ENCODE measurements at places on chromosomes 12 and 14.

GRCh38 chr14:100688598-100689461, 37.9 kb upstream of the DLK1 start:
- DNase-seq = no peak

- DNase-seq = peak; percentile 78
Measured at GRCh38 chr12:38138225-38139221, 178.1 kb upstream of the ALG10B start.

DNA sequence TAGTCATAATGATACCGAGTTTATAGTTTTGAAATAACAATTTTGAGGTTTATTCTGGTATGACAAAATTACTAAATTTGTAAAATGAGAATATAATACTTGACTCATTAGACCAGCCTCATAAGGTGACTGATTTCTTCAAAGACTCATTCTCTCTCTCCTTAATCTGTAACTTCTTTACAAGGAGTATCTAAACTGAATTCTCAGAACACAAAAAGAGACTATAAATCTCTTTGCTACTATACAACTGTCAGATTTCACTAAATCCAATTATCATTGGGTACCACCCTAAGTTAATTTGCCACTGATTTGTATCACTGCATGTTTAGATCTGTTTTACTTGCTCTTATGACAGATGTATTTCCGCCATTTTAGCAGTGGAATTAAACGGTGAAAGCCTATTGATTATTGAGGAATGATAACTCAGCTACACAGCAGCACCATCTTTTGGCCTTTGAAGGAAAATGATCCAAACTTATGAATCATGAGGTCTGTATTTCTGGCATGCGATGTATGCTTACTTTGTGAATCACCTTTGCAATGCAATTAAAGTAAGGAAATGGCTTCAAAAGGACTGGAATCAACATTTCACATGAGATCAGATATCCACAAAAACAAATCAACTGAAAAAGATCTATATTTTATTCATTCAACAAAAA, 161.2 kb downstream of the RERGL start:
- no peak for DNase-seq

GRCh38 chr12:3019005-3019680, 58.0 kb upstream of the TSPAN9 start:
- no peak for DNase-seq

GRCh38 chr14:21043387-21043973, 1.3 kb downstream of the RNASE7 start:
- no peak for DNase-seq

DNA sequence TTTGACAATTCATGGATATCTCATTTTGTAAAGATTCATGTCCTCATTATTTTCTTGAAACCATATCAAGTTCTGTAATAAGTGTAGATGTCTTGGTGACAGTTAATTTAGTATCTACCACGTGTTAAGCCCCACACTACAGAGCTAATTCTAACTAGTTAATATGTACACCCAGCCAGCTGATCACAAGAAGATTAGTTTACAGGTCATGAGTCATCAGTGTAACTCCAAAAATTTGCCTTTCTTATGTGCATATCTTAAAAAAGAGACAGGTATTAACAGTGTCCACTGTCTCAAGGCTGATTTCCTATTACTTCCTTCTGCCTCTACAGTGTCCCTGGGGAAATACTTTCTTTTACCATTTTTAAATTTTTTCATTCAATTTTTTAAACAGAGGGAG, 13.3 kb upstream of the YBX3 start:
- DNase-seq = no peak

GRCh38 chr12:100857971-100858370, 63.4 kb downstream of the ANO4 start:
- no peak for DNase-seq

GRCh38 chr12:121626853-121627640, 717 bp downstream of the ORAI1 start:
- peak; percentile 85 for DNase-seq

DNA sequence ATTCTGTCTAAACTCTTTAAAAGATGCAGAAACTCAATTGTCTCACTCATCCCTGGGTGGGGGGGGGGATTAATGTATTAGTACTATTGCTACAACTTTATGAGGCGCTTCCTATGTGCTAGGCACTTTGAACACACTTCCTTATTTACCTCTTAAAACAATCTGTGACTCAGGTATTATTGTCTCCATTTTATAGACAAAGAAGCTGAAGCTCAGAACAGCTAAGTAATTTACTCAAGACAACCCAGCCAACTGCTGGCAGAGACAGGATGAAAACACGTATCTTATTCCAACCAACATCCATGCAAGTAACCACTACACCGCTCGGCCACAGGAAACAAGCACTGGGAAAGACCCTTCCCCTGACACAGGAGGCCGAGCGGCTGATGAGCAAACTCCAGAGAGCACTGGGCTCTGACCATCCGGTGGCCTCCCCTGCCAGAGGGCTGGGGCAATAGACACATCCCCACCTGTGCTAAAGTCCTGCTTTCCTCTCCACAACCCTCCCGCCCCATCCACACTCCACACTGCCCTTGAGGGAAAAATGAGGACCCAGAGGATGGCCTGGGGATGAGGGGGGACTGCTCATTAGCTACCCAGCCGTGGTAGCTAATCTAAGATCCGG, 244.2 kb downstream of the DPF3 start:
- no peak for DNase-seq

GRCh38 chr12:3145546-3146310, 68.5 kb downstream of the TSPAN9 start:
- no peak for DNase-seq

- DNase-seq = no peak
Measured at GRCh38 chr12:112430929-112431328, 12.2 kb downstream of the PTPN11 start.

DNA sequence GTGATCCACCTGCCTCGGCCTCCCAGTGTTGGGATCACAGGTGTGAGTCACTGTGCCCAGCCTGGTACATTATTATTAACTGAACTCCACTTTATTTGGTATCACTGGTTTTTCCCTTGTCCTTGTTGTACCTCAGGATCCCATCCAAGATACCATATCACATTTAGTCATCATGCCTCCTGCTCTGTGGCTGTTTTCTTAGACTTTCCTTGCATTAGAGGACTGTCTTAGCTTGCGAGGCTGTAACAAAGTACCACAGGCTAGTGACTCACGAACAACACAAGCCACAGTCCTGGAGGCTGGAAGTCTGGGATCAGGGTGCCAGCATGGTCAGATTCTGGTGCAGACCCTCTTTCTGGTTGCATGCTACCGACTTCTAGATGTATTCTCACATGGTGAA, 12.2 kb downstream of the KLC1 start:
- no peak for DNase-seq

DNA sequence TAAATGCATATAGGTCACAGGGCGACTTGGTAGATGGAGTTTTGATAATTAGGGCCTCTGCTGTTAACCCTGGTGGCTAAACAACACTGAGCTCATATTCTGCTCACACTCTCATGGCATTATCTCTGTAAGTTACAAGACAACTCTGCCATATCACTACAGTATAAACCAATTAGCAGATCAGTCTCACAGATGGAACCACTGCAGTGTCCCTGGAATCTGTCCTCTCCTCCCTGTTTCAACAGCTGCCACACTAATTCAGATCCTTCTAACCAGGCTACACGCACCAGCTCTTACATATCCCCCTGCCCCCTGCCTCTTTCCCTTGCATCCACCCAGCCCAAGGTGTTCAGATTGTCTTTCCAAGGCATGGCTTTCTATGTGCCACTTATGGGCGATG, 161.0 kb upstream of the RMST start:
- DNase-seq = no peak

- no peak for DNase-seq
Measured at GRCh38 chr12:111035578-111036301, 115.4 kb upstream of the MYL2 start.

- no peak for DNase-seq
Measured at GRCh38 chr14:60815371-60815770, 80.8 kb downstream of the MNAT1 start.

GRCh38 chr12:79006306-79006705, 141.7 kb downstream of the SYT1 start:
- no peak for DNase-seq

DNA sequence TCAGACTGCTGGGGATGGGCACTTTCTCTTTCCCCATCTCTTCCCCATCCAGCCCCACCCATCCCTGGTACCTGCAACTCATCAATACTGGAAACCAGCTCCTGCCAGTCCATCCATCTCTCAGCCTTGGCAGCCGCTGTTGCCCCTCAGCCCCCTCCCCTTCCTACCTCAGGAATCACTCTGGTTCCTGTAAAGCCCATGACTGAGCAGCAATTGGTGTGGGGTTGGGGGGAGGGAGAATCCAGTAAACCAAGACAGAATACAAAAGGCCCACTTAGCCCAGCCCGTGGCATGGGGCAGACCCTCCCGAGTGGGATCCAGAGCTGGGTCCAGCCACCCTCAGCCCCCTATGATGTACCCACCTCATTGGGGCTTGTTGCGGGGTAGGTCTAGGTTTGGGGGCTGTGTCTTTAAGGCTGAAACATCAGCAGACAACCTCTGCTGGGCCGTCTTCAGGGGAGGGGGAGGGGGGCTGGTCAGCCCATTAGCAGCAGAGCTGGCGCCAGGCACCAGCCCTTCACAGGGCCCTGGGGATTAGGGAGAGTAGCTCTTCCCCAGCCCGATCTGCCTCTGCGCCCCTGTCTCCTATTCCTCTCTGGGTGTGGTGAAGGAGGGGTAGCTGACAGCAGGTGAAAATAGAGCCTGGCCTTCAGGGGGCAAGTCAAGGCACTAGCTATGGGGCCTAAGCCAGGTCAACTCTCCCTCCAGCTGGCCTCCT, 702 bp upstream of the PRPH start:
- no peak for DNase-seq

DNA sequence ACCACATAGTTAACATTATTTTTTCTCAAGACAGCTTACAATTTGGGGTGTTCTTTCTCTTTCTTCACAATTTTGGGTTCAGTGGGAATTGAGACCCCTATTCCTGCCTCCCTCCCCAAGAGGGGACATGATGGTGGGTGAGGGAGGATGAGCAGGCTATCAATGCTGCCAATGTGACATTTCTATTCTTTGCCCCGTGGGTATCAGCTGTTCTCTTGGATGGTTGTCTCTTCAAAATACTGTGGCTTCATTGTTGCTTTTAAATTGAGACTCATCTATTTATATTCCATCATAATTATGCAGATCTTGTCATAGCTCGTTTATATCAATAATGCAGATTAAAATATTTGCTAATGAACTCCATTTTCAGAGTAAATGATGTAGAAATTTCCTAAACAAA, 56.5 kb upstream of the ANO4 start:
- no peak for DNase-seq

GRCh38 chr12:47856094-47856493, 36.4 kb upstream of the HDAC7 start:
- no peak for DNase-seq

- DNase-seq = no peak
Measured at GRCh38 chr12:19515179-19515578, 75.9 kb downstream of the AEBP2 start.

- DNase-seq = no peak
Measured at GRCh38 chr12:114152066-114152465, 185.9 kb upstream of the RBM19 start.

DNA sequence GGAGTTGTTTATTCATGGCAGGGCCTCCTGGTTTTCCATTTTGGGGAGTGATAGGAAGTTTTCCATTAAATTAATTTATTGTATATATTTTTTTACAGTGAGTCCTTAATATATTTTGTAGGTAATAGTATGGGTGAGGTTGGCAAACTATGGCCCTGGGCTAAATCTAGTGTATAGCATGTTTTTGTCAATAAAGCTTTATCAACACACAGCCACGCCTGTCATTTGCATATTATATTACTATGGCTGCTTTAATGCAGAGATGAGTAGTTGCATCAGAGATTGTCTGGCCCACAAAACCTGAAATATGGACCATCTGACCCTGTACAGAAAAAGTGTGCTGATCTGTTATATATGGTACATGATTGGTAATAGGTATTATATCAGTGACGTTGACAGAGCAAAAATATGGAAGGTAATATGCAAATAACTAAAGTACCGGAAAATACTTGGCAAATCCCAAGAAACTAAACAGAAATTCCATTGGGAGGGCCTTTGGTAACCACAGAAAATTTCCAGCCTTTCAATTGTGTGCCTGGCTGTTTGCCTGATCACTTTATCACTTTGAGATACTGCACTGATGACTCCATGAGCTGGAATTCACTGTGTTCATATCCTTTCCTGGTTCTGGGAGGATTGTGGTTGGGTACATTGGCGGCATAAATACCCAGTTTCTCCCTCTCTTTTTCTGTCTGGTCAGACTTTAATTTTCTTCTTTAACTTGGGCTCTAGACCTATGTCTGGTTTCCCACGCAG, 61.7 kb upstream of the RFLNA start:
- DNase-seq = no peak

DNA sequence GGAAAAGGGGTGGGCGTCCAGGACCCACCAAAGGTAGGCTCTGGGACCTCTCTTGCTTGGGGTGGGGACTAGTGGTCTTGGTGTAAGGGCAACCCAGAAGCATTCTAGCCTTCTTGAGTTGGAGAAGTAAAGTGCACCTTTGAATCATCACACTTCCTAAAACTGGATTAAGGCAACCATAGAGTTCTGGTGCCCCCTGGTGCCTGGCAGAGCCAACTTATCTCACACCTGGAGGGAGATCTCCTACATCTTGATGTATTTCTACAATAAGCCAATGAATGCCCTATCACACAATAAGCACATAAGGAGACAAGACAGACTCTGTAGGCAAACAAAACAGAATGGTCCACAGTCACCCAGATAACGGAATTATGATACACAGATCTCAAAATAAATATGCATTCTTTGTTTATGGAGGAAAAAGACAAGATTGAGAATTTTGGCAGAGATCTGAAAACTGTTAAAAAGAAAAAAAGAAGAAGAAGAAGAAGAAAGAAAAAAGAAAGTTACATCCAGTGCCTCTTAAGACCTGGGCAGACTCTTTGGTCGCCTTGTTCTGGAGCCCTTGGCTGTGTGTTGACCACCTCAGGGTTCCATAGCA, 95.9 kb upstream of the PPP2R5C start:
- DNase-seq = peak; percentile 31

- DNase-seq = no peak
Measured at GRCh38 chr12:57027011-57027804, 10.9 kb upstream of the TAC3 start.

GRCh38 chr14:51544471-51544870, 107.2 kb upstream of the FRMD6 start:
- no peak for DNase-seq

DNA sequence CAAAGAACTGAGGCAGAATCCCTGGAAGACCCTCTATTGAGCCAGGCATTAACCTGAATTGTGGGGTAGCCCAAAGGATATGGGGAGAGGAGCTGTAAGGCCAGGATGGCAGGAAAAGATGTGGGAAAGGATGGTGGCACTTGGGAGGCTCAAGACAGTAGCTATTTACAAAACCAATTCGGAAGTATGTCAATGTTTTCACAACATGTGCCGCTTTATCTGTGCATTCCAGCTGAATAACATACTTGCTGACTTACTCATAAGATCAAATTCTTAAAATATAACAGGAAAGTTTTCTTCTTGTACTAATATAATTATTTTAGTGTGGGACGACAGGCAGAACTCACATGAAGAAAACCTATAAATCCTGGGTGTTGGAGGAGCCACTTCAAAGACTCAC, 10.6 kb downstream of the BBS10 start:
- DNase-seq = no peak
